ENCODE measurements at places on chromosomes 6 and 20.

- no peaks in the 10 kb centered on the region for H3K36me3 ChIP-seq
- peaks cover 11% of the 10 kb centered on the region for H3K27me3 ChIP-seq
- H3K27ac ChIP-seq = no peak overlapping the region
- no peak for DNase-seq
- no peak overlapping the region for H3K4me3 ChIP-seq
Observed at GRCh38 chr6:12534069-12534853, 182.3 kb upstream of the PHACTR1 start.

DNA sequence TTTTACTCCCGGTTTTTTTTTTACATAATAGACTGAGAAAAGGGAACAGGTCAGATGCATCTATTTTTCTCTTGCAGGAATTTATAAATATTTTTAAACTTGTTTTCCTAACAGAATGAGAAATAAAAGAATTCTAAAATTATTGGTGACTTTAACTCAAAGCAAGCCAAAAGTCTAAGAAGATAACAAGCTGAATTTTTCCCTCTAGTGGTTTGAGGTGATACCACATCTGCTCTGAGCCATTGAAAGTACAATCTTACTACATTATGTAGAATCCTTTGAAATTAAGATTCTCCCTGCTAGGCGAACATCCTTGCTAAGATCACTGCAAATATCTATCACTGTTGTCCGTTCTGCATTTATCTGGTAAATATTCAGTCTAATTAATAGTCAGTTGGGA is 10.7 kb upstream of the STMND1 start:
- peaks cover 29% of the 10 kb centered on the region for H3K27me3 ChIP-seq
- H3K4me3 ChIP-seq = no peak overlapping the region
- no peak overlapping the region for H3K27ac ChIP-seq
- peaks cover 5% of the 10 kb centered on the region for H3K36me3 ChIP-seq
- DNase-seq = no peak

GRCh38 chr20:46316984-46317684 is 8.8 kb upstream of the CDH22 start:
- no peaks in the 10 kb centered on the region for H3K36me3 ChIP-seq
- peaks cover 2% of the 10 kb centered on the region for H3K4me1 ChIP-seq
- DNase-seq = no peak
- H3K4me3 ChIP-seq = no peak overlapping the region

GRCh38 chr6:11016452-11016851 is 27.7 kb downstream of the ELOVL2 start:
- no peak overlapping the region for H3K27ac ChIP-seq
- H3K4me1 ChIP-seq = peaks cover 31% of the 10 kb centered on the region
- H3K27me3 ChIP-seq = peaks cover 6% of the 10 kb centered on the region
- no peak for DNase-seq

- H3K27ac ChIP-seq = no peak overlapping the region
- H3K27me3 ChIP-seq = peaks cover 17% of the 10 kb centered on the region
- DNase-seq = no peak
- peaks cover 16% of the 10 kb centered on the region for H3K4me1 ChIP-seq
- H3K4me3 ChIP-seq = no peak overlapping the region
Observed at GRCh38 chr20:59253325-59253724, 47.1 kb upstream of the EDN3 start.

DNA sequence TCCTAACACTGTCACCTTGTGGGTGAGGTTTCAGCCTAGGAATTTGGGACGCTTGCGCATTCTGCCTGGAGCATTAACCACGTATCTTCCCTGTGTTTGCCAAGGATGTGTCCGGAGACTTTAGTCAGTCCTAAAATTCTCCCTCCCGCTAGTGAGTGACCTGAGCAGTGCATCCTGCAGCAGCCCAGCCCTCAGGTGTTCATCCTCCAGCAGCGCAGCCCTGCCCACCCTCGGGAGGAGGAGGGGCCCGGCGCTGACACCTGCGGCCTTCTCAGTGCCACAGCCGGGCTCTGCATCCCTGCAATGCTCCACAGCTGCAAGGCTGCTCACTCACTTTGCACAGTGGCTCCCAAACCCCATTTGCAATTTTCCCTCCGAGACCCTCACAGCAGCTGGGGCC is 79.5 kb downstream of the ERMARD start:
- no peak overlapping the region for H3K4me3 ChIP-seq
- peaks cover 36% of the 10 kb centered on the region for H3K4me1 ChIP-seq
- DNase-seq = no peak
- peaks cover 38% of the 10 kb centered on the region for H3K27me3 ChIP-seq
- peaks cover 15% of the 10 kb centered on the region for H3K36me3 ChIP-seq

DNA sequence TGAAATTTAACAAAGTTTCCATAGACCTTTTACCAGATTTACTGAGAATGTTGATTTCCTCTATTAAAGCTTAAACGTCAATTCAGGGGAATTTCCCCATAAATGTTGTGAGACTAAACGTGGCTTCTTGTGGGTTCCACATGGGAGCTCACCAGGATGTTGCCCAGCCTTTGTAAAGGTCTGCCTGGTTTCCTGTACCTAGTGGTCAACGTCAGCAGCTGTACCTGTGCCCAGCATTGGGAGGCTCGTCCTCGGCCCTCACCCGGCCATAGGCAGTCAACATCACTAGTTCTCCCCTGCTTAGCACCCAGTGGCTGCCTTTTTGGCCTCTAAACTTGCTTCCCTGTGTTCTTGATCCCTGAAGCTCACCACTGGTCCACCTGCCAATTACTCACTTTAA is 22.1 kb upstream of the CD83 start:
- H3K4me3 ChIP-seq = no peak overlapping the region
- peaks cover 3% of the 10 kb centered on the region for H3K27me3 ChIP-seq
- no peak for DNase-seq

DNA sequence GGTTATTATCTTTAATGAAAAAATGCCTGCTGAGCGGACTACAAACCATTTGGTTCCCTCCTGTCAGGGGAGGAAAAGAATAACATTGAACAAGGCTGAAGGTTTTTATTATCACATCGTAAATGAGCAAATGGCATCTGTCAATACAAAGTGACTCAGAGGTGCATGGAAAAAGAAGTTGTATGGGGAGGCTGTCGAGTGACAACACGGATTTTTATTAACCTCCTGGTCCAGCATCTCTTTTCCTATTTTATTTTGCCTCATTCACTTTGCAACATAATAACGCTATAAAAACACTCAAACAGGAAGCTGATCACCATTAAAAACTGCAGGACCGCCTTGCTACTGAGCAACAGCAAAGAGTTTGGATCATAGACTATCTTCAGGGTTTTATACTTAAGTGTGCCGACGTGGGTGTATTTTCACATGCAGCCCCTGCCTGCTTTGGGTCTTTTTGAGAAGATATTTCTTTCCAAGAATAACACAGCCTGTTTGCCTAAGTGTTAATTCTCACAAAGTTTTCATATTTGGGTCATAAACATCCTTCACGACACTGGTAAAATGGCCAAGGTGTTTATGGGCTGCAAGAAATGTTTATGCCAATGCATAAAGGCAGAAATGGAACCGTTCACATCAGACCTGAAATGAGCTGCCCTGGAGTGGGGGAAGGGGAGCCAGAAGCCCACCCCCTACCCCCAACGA is 132.1 kb upstream of the SALL4 start:
- H3K4me3 ChIP-seq = peak overlapping the region; percentile 74
- peaks cover 51% of the 10 kb centered on the region for H3K4me1 ChIP-seq
- peak overlapping the region; percentile 94 for H3K27ac ChIP-seq
- no peak for DNase-seq
- peaks cover 4% of the 10 kb centered on the region for H3K36me3 ChIP-seq
- H3K27me3 ChIP-seq = no peaks in the 10 kb centered on the region

DNA sequence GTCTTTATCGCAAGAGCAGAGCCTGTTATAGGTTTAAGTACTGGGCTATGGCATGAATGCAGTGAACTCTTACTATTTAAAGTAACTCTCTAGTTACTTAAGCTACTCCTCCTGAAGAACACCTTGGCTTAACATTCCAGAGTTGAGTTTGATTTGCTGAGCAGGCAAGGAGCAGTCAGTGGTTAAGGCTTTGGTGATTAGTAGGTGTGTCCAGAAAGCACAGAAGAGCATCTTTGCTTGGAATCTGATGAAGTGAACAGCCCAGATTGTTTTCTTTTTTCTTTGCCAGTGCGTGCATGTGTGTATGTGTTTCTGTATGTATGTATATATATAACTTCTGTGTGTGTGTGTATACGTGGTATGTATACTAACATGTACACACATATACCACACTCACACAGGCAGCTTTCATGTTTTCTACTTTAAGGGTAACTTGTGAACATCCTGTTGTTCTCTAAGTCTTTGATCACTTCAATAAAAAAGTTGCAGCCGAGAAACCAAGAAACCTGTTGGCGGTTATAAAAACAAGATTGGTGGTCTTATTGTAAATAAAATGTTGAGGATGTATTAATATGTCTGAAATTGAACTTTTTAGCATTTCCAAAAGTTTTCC is 56.2 kb upstream of the TULP4 start:
- H3K27me3 ChIP-seq = peaks cover 8% of the 10 kb centered on the region
- H3K36me3 ChIP-seq = peaks cover 51% of the 10 kb centered on the region
- no peak for DNase-seq
- peaks cover 26% of the 10 kb centered on the region for H3K4me1 ChIP-seq
- H3K27ac ChIP-seq = peak overlapping the region; percentile 49

- no peaks in the 10 kb centered on the region for H3K36me3 ChIP-seq
- no peak for DNase-seq
- H3K27me3 ChIP-seq = peaks cover 13% of the 10 kb centered on the region
Observed at GRCh38 chr6:50990750-50991446, 172.2 kb downstream of the TFAP2B start.

- H3K4me1 ChIP-seq = no peaks in the 10 kb centered on the region
- no peak for DNase-seq
- H3K4me3 ChIP-seq = no peak overlapping the region
- H3K36me3 ChIP-seq = no peaks in the 10 kb centered on the region
Observed at GRCh38 chr6:50653253-50653652, 60.1 kb upstream of the TFAP2D start.

GRCh38 chr20:36493051-36493800 is 48.1 kb upstream of the MYL9 start:
- H3K36me3 ChIP-seq = peaks cover 25% of the 10 kb centered on the region
- no peak for DNase-seq
- H3K27me3 ChIP-seq = peaks cover 2% of the 10 kb centered on the region
- H3K4me1 ChIP-seq = peaks cover 30% of the 10 kb centered on the region
- peak overlapping the region; percentile 96 for H3K27ac ChIP-seq
- no peak overlapping the region for H3K4me3 ChIP-seq

DNA sequence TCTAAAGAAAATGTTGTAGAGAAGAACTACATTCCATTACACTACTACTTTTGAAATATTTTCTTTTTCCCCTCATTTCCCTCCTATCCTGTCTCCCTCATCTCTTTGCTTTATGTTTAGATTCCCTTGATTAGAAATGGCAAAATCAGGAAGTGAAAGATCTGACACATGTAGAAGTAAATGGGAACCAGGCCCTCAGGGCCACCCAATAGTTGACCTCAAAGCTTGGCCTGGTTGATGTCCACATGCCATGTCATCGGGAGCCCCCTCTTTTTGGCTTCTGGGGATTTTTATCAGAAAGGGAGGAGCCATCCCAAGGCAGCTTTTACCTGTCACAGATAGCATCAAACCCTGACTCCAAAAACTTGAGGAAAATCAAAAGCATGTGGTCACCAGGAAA is 168.3 kb upstream of the ECI2 start:
- no peak overlapping the region for H3K27ac ChIP-seq
- no peaks in the 10 kb centered on the region for H3K36me3 ChIP-seq
- no peaks in the 10 kb centered on the region for H3K4me1 ChIP-seq
- H3K27me3 ChIP-seq = peaks cover 28% of the 10 kb centered on the region
- H3K4me3 ChIP-seq = no peak overlapping the region

GRCh38 chr6:162751211-162751859 is 23.6 kb downstream of the PACRG start:
- H3K4me3 ChIP-seq = no peak overlapping the region
- no peak overlapping the region for H3K27ac ChIP-seq
- no peaks in the 10 kb centered on the region for H3K27me3 ChIP-seq
- no peaks in the 10 kb centered on the region for H3K4me1 ChIP-seq

DNA sequence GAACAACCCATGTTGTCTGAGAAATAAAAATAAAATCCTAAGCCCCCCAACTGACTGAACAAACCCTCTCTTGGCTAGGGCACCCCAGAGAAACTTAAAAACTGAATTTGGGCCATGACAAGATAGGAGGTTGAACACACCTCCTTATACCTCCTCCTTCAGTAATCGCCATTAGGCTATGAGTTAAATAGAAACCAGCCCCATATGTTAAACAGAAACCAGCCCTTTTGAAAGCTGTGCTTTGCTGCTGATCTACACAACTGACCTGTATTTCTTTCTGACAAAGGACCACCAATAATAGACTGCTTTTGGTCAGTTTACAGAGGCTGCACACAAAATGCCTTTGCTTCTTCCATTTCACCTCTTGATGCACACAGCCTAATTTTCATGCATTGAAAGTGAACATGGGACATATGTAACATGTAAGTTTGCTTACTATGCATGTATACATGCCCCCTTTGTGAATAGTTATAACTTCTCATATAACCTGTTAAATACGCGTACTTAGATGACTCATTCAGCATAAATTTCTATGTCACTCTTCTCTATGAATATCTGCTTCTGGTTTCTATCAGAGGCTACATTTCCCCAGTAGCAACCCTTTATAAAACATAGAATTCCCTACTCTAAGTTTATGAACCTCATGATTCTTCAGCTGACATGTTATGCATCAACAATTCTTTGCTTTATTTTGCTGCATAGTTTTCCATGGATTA is 462.9 kb downstream of the COL12A1 start:
- no peaks in the 10 kb centered on the region for H3K36me3 ChIP-seq
- peaks cover 3% of the 10 kb centered on the region for H3K27me3 ChIP-seq
- H3K27ac ChIP-seq = no peak overlapping the region
- DNase-seq = no peak
- no peaks in the 10 kb centered on the region for H3K4me1 ChIP-seq
- no peak overlapping the region for H3K4me3 ChIP-seq

DNA sequence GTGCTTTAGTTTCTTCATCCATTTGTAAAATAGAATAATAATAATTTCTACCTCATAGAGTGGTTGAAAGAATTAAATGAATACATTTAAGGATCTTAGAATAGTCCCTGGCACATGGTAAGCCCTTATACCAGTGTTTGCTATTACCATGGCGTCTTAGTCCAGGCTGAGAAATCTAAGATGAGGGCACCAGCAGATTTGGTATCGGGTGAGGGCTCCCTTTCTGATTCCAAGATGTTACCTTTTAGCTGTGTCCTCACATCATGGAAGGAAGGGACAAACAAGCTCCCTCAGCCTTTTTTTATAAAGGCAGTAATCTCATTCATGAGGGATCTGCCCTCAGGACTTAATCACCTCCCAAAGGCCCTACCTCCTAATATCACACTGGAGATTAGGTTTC is 123.9 kb upstream of the FOXO3 start:
- DNase-seq = no peak
- no peak overlapping the region for H3K4me3 ChIP-seq
- peaks cover 7% of the 10 kb centered on the region for H3K4me1 ChIP-seq
- H3K27ac ChIP-seq = no peak overlapping the region
- H3K36me3 ChIP-seq = no peaks in the 10 kb centered on the region

Data from nephron progenitor cell (in vitro differentiated cells).